Activated naive CD8-positive, alpha-beta T cell treated with anti-CD3 and anti-CD28 coated beads, Interleukin-2, amount 10 ng/mL, durations not matched to agents 7 days and 5 days (primary cell): ENCODE measurements at places on chromosomes 12 and 14. TPM values are rescaled to one million over a fixed set of nuclear protein-coding genes. Genes with fewer than 3 reads are reported as not detected.

DNA sequence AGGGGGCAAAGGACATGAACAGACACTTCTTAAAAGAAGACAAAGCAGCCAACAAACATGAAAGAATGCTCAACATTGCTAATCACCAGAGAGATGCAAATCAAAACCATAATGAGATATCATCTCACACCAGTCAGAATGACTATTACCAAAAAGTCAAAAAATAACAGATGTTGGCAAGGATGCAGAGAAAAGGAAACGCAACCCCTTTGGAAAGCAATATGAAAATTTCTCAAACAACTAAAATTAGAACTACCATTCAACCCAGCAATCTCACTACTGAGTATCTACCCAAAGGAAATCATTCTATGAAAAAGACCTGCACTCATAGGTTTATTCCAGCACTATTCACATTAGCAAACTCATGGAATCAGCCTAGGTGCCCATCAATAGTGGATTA lies 25.6 kb downstream of the MDM1 start:
- no peak for DNase-seq

- no peak for DNase-seq
These were observed 84.3 kb downstream of the RPS6KA5 start for GRCh38 chr14:90976101-90976500.

- no peak for DNase-seq
These were observed 10.7 kb downstream of the POMT2 start for GRCh38 chr14:77310026-77310425.

DNA sequence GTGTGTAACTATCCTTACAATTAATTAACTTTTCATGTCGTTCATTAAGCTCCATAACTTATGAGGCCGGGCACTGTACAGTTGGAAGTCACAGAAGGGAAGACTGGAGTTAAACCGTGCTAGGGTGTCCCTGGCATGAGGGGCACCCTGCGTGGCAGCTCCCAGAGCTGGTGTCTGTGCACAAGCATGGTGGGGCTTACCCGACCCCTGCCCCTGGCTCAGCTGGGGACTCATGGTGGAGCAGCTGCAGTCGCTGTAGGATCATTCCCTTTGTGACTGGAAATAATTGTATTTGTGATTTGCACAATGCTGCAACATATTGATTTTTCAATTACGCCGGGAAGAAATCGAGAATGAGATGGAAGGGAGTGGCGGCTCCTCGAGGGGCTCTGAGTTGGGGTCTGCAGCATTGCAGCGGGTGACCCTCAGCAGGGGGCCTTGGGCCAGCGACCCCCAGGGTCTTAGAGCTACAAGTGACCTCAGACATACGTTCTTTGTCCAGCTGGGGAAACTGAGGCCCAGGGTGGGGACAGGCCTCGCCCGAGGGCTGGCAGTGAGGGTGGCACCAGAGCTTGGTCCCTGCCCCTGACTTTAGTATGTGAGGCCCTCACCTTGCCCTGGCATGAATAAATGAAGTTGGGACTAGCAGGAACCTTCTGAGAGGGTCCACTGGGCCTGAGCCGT lies 125.4 kb downstream of the KIF26A start:
- peak; percentile 15 for DNase-seq

- DNase-seq, result no peak
These were observed 8.1 kb upstream of the NAA30 start for GRCh38 chr14:57382283-57382682.

DNA sequence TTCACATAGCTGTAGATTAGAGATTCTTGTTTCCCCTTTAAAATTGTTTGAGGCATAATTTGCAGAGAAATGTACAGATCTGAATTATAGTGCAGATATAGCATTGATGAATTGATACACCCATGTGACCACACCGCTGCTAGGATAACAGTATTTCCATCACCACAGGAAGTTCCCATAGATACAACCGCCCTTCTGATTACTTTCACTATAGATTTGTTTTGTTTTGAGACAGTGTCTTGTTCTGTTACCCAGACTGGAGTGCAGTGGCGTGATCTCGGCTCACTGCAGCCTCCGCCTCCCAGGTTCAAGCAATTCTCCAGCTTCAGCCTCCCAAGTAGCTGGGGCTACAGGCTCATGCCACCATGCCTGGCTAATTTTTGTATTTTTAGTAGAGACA lies 8.8 kb upstream of the ASPG start:
- DNase-seq, result no peak

DNA sequence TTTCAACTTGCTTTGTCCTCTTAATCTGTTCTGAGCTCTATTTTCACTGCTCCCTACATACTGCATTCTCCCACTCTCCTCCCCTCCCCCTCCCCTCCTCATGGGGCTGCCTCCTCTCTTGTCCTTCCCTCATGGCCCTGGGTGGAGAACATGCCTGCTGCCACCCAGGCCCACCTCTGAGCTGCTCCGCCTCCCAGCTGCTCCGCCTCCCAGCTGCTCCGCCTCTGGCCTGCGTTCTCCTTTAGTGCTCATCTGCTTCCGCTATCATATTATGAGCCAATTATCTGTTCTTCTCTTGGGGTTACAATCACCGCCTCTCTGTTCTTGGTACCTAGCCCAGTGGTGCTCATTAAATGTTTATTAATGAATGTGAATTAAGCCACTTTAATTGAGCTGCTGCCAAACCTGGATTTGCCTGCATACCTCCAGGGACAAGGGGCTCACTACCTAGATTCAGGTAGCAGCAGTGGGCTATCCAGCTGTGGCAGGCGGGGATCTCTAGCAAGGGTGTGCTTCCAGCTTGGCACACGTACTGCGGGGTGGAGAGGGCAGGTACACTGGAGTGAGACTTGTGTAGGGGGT lies 32.0 kb upstream of the FAM181A start:
- DNase-seq, result no peak

GRCh38 chr12:81617915-81618314 lies 141.2 kb downstream of the PPFIA2 start:
- DNase-seq, result no peak

DNA sequence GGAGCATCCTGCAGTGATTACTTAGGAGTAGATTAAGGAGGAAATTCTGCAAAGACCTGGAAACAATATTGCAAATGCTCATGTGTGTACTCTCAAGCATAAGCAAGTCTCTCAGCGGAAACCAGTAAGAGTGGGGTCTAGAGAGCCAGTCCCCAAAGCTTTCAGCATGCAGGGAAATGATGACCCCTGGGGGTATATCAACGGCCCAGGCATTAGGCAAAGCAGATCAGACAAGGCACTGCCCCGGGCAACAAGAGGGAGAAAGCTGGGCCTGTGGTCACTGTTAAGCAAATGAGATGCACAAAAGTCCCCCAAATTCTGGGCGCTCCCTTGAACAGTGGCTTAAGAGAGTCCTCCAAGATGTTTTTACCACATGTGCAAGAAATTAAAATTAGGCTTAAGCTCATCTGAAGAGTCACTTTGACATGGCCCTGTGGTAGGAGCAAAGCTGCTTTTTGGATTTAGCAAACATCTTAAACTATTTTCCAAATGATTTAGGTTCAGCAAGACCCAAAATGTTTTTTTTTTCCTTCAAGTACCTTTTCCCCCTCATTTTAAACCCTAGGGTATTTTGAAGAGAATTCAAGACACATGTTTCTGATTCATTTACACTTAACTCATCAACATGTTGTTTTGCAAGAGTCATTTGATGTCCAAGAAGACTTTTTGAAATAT lies 457.1 kb upstream of the TBX3 start:
- no peak for DNase-seq

DNA sequence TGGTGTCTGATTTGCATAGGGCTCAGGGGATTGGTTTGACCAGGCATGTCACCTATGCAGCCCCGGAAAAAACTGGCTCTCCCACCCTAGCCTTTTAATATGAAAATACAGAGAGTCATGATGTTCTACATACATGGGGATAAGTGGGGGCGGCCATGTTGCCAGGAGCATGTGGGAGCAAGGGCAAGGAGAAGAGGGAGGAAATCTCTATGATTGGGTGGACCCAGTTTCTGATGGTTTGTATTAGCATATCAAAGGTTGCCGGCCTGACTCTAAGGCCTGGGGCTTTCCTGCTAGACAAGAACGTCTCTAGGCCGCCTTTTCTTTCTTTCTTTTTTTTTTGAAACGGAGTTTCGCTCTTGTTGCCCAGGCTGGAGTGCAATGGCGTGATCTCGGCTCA lies 123.4 kb upstream of the CPSF6 start:
- DNase-seq, result no peak

- DNase-seq, result no peak
These were observed 31.6 kb downstream of the BRI3BP start for GRCh38 chr12:125024949-125025563.

GRCh38 chr12:38949363-38949762 lies 44.0 kb upstream of the CPNE8 start:
- DNase-seq, result no peak

- DNase-seq, result no peak
These were observed 123.0 kb downstream of the BCL11B start for GRCh38 chr14:99148861-99149610.

GRCh38 chr14:88895116-88895515 lies 70.7 kb downstream of the TTC8 start:
- DNase-seq, result no peak

DNA sequence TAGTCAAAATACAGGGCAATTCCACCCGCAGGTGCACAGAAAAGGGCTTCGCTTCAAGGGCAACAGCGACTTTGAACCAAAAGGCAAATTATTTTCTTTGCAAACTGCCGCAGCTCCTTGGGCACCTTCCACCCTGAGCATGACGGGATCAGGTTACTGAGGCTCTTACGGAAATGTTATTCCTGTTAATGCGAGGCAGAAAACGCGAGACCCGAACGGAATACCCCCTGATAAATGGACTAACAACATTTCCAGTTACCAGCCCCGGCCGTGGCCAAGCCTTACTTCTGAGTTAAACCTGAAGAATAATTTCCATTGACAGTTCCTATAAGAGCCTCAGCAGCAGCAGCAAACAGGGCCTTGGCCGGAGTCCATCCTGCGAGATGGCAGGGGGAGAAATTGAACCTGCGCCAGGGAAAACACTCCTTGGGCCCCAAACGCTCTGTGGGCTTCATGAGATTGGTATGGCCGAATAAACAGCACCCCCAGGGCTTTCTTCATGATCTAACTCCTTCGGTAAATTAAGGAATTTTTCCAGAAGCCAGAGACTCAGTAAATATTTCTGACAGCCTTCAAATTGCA lies 70.0 kb upstream of the DICER1 start:
- DNase-seq, result no peak

DNA sequence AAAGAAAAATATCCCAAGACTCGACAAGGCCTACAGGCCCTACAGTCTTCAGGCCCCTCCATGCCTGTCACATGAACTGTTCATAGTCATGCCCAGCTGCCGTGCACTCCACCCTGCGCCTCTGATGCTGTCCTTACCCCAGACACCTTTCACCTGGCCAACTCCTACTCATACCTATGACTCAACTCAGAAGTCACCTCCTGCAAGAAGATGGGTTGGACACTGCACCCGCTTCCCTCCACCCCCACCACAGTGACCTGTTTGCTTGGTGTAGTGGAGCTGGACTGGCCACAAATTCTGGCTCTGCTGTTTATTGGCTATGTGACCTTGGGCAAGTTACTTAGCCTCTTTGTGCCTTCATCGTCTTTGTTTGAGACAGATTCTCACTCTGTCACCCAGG lies 56.2 kb downstream of the PHETA1 start:
- no peak for DNase-seq

GRCh38 chr12:2739832-2740641 lies 54.7 kb upstream of the FKBP4 start:
- DNase-seq, result no peak

DNA sequence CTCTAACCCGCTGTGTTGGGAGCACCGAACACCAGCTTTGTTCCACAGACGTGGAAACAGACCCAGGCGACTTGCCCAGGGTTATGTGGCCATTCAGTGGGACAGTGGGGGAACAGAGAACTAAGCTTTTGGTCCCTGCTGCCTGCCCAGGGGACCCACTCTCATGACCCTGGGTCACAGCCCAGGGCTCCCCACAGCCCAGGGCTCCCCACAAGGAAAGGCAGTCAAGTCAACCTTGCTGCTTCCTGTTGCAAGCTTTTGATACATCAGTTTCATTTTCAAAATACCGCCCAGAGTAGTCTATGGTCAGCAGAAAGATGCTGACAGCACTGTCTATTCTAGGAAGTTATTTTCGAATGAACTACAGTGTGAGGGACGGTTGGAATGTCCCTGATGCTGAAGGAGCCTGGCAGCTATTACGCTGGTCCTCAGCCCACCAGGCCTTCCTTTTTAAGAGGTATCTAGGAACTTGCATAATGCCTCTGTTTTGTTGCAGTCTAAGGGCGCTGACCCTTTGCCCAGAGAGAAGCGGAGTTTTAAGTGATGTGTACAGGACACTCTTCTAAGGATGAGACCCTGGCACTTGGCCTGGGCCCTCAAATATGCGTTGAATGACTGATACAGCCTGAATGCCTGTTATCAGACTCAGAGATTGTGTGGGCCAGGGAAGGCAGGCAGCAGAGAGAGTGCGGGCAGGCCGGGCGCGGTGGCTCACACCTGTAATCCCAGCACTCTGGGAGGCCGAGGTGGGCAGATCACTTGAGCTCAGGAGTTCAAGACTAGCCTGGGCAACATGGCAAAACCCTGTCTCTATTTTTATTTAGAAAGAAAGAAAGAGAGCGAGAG lies 12.6 kb upstream of the TTC7B start:
- DNase-seq, result peak; percentile 60

GRCh38 chr14:100446572-100446971 lies 123.4 kb downstream of the SLC25A47 start:
- no peak for DNase-seq

DNA sequence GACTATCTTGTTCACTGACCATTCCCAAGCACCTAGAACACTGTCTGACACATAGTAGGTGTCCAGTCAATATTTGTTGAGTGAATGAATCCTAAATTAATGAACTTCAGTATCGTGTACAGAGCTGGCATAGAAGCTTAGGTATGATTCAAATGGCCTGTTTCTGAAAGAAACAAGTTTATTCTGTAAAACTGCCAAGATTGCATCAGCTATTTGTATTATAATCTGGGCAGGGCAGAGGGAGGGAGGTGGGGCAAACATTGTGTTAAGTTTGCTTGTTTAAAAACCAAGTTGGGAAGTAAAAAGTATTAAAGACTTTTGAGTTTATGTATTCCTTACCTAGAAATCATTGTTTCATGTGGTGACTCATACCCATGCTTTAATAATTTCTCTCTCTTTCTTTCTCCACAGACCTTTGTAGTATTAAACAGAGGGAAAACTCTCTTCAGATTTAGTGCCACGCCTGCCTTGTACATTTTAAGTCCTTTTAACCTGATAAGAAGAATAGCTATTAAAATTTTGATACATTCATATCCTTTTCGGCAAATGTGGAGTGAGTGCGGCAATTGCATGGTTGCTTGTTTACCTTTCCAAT lies 92.8 kb downstream of the SCN8A start:
- DNase-seq, result no peak

DNA sequence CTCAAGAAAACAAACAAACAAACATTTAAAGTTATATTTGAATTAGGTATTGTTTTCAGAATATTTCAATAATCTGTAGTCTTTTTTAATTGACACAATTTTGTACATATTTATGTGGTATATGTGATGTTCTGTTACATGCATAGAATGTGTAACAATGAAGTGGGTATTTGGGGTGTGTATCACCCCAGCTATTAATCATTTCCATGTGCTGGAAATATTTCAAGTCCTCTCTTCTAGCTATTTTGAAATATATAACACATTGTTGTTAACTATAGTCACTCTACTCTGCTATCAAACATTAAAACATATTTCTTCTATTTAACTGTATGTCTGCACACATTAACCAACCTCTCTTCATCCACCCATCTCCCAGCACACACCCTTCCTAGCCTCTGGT lies 32.0 kb upstream of the SIX1 start:
- no peak for DNase-seq

Gene TAS2R46
- 1.2 TPM for total RNA-seq

Gene KCNMB4
- 1.4 TPM for total RNA-seq

Gene DNAAF2
- 8.2 TPM for total RNA-seq

Gene PXMP2
- total RNA-seq, result 26.6 TPM

Gene SLC5A8
- not detected for total RNA-seq

Gene DAO
- not detected for total RNA-seq
